ENCODE measurements at places on chromosomes 1 and 21.
A peak's percentile ranks its signal among the peaks of the same experiment; 100 is the strongest.

DNA sequence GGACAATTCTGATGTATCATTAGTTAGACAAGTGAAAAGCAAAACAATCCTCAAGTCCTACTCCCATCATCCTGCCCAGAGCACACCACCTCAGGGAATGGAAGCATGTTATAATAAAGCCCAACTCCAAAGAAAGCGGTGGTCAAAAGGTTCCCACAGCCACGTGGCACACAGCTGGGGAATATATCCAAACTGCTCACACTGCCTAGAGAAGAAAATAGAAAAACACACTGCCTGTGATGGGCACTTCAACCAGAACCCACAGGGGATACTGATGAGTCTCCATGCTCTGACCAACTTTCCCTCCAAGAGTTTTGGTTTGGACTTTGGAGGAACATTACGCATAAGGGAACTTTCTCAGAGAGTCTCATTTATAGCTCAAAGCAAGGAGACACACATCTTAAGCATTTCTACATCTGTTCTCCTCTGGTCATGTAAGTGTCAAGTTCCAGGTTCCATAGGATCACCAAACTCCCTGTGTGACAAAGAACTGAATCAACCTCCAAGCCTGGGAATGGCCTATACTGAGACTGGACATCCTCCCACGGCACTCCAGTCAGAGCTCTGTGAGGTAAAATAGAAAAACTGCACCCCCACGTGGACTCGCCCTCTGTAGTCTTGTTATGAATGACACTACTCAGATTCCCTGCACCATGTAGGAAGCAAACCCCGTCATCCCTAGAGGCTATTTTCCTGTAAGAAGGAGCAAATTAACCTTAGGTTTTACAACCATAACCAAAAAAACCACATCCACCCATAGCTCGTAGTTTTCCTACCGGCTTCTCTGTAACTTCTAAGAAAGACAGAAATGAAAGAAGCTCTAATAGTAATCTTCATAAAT is 12.2 kb downstream of the DSTYK start:
- no peak for DNase-seq

DNA sequence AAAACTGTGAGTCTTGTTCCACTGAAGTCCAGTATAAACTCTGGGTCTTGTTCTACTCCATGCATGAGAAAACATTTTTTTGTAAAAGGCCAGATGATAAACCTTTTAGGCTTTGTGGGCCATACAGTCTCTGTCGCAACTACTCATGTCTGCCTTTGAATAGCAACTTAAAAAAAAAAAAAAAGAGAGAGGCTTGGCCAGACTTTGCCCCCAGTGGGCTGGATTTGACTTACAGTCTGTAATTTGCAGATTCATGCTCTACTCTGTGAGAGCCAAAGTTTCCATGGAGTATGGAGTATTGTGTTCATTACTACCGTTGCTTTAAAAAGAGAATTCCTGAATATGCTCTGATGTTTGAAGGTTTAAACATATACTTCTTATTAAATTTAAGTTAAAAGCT is 654.9 kb upstream of the PKN2 start:
- DNase-seq = peak; percentile 13

DNA sequence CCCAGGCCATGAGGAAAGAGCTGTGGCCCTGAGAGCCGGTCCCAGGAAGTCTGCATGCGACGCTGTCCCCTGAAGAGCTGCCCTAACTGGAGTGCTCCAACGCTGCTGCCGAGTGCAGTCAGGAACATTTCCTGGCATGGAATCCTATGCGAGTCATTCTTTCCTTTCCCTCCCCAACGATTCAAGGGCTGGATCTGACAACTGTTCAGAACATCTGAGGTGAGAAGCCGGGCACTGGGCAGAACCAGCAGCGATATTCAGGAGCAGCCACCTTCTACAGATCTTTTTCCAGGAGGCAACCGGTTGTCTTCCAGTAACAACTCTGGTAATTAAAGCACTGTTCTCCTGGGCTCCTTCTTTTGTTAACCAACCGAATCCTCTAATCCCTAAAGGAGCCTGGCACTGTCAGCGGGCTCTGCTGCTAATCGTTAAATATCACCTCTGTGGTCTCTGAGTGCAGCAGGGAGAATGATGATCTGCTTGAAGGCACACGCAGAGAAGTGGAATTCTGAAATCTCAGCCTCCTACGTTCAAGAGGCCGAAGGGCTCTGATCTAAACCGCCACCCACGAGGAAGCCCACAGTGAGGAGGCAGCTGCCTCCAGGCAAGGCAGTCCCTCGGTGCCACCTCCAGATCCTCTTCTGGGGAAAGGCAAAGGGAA is 55.8 kb downstream of the SLC45A1 start:
- peak; percentile 76 for DNase-seq

DNA sequence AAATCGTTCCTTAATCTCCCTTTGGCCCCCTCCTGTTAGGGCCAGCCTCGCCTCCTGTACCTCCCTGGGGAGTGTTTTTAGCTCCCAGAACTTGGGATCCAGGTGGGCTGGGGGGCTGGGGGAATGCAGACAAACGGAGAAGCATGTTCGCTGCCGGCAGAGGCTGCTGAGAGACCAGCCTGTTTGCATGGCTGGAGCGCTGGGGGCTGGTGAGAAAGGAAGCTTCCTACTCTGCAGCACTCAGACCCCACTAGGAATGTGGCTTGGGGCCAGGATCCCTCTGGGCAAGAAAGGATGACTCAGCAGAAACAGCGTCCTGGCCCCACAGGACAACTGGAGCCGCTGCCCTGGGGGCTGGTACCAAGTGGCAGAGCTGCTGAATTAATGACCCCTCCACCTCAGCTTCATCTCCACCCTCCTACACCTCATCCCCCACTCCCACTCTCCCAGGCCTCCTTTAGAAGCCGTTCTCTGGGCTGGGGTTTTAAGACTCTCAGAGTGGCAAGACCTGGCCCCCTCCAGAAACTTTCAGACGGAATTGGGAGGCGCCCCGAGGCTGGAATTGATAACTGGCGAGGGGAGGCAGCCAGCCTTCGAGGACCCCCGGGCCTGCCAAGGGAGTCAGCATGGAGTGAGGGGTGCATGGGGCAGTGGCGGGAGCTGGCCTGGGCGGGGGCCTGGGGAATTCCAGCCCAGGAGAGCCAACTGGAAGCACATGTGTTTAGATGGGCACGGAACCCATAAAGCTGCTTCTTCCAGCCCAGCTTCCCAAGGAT is 28.5 kb upstream of the EPS8L3 start:
- peak; percentile 88 for DNase-seq

GRCh38 chr1:203359010-203359571 is 8.2 kb upstream of the FMOD start:
- DNase-seq = peak; percentile 23

- DNase-seq = no peak
Measured at GRCh38 chr1:228542981-228543380, 55.8 kb downstream of the RNF187 start.

DNA sequence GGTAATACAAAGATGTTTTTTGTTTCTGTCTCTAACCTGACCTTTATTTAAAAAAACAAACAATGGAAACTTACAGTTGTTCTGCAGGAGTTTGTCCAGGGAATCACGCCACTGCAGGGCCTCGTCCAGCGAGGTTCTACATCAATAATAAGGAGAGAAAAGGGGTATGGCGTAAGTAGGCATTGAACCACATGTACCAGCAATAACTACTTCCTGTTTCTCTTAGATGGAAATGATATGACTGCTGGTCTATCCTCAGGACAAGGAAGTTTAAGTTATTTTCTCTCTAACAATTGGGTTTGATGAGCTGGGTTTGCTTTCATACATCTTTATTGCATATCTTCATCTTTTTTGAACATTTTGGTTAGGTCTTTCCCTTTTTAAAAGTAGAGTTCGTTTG is 40.9 kb downstream of the RGS5 start:
- DNase-seq = no peak

- DNase-seq = no peak
Measured at GRCh38 chr1:2074944-2075740, 24.9 kb downstream of the PRKCZ start.

- no peak for DNase-seq
Measured at GRCh38 chr1:28985427-28985826, 71.1 kb downstream of the EPB41 start.

- DNase-seq = no peak
Measured at GRCh38 chr1:16275591-16275990, 38.6 kb upstream of the CPLANE2 start.

- peak; percentile 56 for DNase-seq
Measured at GRCh38 chr1:203744075-203744972, 20.7 kb upstream of the LAX1 start.

DNA sequence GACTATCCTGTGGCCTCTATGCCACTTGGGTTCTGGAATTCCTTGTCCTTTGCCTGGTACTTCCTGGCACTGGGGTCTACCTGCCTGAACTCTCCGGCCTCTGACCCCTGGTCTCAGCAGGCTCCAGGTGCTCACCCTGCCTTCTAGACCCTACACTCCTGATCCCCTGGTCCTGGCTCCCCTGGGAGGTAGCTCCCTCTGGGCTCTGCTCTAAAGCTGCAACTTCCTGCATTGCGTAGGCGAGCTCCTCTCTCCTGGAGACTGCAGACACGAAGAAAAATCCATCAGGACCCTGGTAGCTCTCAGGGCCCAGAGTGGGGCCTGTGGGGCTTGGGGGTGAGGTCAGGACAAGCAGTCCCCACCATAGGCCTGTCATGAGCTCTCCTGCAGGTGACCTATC is 7.8 kb upstream of the PLEKHG5 start:
- no peak for DNase-seq

DNA sequence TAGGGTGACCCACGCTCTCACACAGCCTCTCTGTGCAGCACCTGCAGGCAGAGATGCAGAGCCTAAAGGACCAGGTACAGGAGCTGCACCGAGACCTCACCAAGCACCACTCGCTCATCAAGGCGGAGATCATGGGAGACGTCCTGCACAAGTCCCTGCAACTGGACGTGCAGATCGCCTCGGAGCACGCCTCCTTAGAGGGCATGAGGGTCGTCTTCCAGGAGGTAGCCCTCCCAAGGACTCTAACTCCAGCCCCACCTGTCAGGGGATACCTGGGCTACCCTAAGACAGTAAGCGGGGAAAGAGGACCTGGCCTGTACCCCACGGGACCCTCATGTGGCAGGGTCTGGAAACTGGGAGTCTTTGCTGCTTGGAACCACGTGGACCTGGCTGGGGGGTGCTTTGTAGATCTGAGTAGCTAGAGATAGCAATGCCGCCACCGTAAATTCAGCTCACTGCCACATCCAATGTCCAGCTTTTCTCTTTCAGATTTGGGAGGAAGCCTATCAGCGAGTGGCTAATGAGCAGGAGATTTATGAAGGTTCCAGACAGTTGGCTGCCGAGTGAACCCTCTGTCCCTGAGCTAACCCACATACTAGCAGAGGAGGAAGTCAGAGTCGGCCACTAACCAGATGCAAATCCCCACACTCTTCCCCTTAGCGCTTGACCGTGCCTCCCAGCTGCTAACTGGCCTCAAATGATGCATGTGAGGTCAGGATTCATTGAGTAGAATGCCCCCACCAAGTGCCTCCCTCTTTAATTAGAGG is 6.5 kb downstream of the RNF207 start:
- DNase-seq = no peak

DNA sequence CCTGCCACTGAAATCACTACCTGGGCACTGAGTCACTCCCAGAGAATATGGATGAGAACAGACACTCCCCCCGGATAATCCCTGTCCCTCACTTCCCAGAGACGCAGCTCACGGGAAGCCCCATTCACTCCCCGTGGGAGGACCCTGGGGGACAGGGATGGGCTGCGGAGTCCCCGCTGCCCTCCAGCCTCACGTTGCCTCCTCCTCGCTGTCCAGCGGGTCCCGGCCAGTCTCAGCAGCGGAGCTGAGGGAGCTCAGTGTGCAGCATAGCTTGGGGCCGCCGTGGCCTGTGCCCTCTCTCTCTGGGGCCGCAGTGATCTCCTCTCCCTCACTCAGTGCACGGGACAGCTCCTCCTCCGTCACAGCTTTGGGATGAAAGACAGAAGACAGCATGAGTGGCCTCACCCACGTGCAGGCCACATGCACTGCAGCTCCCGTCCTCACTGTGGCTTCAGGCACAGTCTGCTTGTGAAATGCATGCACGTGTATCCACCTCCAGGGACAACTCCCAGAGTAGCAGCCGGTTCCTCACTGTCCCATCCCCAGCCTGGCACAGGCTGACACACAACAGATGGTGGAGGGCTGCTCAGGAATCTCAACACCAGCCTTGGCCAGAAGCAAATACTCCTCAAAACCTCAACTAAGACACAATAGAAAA is 7.4 kb downstream of the CFAP410 start:
- DNase-seq = no peak

DNA sequence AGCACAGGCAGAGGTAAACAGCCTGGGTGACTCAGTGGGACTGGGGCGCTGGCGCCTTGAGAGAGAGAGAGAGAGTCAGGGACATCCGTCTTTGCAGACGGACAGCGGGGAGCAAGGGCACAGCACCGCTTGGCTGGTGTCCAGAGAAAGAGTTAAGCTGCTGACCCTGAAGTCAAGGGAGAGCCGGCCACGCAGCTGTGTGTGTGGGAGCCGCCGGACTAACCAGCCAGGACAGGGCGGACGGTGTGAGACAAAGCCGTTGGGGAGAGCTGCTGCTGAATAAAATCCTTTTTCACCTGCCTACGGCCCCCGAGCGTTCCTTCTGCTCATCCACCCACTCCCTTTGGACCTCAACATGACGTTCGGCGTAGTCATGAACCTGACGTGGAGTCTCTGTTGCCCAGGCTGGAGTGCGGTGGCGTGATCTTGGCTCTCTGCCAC is 14.5 kb downstream of the CFAP74 start:
- DNase-seq = no peak

DNA sequence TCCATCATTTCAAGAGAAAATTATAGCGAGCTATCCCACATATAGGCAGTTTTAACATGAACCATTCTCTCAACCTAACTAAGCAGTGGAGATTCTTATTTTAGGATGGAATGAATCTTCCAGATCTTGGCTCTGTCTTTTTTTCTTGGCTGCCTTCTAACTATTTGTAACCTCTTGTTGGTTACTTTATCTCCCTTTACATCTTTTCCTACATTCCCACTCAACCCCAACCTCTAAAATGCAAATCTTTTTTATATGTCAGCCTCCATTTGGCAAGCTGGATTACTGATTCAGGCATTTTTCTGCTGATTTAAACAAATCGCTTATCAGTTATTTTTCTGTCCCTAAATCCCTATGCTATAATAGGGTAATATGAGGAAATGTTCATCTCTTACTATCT is 46.9 kb upstream of the LHX8 start:
- no peak for DNase-seq

- no peak for DNase-seq
Measured at GRCh38 chr21:34073749-34074282, 438 bp downstream of the MRPS6 start.

DNA sequence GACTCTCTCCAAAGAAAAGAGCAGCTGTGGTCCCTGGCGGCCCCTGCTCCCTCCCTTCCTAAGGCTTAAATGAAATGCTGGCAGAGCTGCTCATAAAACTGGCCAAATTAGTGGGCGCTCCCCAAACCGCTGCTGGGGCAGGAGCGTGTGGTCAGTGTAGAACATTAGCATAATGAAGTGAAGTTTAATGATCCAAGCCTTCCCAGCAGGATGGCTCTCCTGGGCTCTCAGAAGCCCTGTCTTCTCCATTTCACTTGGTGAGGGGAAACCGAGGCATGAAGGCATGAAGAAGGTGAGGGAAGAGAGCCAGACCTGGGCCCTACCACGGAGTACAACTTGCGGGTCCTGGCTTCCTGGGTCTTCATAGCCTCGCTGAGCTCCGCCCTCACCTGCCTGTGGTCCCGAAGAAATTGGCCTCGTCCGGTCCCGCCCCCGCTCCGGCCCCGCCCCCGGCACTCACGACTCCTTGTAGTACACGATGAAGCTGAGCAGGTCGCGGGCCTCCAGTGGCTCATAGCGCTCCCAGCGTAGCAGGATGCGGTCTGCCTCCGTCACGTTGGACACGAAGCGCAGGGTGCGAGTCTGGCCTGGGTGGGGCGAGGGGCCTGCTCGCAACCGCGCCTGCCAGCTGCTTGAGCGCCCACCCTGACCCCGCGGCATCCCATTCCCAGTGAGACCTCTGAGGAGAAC is 10.3 kb downstream of the INSRR start:
- DNase-seq = no peak

- DNase-seq = no peak
Measured at GRCh38 chr1:95534985-95535384, 301.0 kb downstream of the RWDD3 start.

All from fibroblast of the conjunctiva (primary cell).